ENCODE measurements at places on chromosomes 16 and 17.

GRCh38 chr17:19311421-19312215 is 50.9 kb downstream of the B9D1 start:
- DNase-seq = no peak

GRCh38 chr16:5979905-5980550 is 882.4 kb upstream of the EEF2KMT start:
- no peak for DNase-seq

DNA sequence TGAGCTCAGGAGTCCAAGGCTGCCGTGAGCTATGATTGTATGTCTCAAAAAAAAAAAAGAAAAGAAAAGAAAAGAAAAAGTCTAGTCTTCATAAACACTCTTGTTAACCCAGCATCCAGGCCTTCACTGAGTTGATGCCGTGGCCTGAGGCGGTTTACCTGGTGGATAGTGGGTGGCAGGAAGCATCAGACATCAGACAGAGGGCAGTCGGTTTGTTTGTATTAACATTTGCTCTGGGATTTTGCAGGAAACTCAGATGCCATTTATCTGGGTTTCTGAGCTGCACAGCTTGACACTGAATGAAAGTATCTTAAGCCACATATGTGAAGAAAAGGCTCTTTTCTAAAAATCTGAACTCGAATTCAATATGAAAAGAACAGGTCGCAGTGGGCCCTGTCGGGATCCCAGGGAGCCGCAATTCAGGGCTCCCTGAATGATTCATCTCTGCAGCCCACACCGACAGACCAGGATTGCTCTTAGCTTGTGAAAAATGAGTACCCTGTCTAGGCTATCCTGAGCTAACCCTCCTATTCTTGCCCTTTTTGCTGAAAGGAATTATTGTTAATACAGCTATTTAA is 1.1 kb upstream of the DBNDD1 start:
- no peak for DNase-seq

GRCh38 chr17:68861602-68862001 is 93.6 kb downstream of the ABCA8 start:
- DNase-seq = no peak

- DNase-seq = no peak
Observed at GRCh38 chr16:24717411-24717810, 12.0 kb upstream of the TNRC6A start.

- no peak for DNase-seq
Observed at GRCh38 chr16:70682239-70683145, 3.4 kb downstream of the MTSS2 start.

GRCh38 chr17:65023791-65024190 is 32.7 kb downstream of the GNA13 start:
- DNase-seq = no peak

All from caudate nucleus (tissue), 63 donors.